ENCODE measurements at places on chromosomes 4 and X. TPM values are rescaled to one million over a fixed set of nuclear protein-coding genes. Genes with fewer than 3 reads are reported as not detected.

Gene HELT
- total RNA-seq = not detected

Gene SAP30
- total RNA-seq = 21.2 TPM

Gene NOX1
- total RNA-seq = under 0.01 TPM

Gene LIMCH1
- 8.4 TPM for total RNA-seq

Gene GLRA3
- not detected for total RNA-seq

Gene CPLX1
- not detected for total RNA-seq

Gene TASL
- total RNA-seq = not detected

Gene IGSF1
- 0.32 TPM for total RNA-seq

DNA sequence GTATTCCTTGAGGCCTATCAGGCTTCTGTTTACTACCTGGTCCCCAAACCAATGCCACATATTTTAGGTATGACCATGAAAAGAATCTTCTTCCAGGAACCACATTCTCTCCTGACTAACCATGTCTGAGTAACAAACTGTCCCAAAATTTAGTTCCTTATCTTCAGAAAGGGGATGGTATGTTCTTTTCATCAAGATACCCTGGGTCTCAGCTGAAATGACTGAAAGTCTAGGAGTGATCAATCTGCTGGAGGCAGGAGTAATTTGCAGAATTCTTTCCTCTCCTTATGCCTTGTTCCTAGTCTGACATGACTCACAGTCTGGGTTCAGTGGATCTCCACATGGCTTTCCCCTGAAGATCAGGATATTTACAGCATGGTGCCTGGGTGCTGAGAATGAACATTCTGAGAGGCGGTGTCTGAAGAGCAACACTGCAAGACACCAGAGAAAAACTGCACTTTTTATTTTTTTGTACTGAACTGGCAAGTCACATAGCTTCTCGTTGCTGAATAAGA lies 665.5 kb downstream of the TLL1 start:
- DNase-seq = no peak

GRCh38 chrX:4944767-4945166 lies 1231.3 kb upstream of the PRKX start:
- no peak for DNase-seq

DNA sequence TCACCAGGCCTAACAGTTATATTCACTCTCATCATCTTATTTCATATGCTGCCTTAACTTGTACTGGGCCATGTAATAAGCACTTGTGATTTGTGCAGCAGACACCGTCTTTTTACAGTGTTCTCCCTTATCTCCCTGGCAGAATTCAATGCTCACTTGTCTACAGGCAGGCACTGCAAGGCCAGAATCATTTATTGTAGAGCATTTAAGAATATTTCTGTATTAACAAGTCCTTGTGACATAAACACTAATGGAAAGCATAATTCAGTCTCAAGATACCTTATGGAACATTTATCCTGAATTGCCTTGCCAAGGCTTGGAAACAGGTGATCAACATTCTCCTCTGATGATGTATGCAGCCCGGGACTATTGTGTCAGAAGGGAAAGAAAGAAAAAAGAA lies 808.9 kb downstream of the STPG2 start:
- no peak for DNase-seq

GRCh38 chrX:9535101-9535500 lies 70.2 kb downstream of the TBL1X start:
- no peak for DNase-seq

DNA sequence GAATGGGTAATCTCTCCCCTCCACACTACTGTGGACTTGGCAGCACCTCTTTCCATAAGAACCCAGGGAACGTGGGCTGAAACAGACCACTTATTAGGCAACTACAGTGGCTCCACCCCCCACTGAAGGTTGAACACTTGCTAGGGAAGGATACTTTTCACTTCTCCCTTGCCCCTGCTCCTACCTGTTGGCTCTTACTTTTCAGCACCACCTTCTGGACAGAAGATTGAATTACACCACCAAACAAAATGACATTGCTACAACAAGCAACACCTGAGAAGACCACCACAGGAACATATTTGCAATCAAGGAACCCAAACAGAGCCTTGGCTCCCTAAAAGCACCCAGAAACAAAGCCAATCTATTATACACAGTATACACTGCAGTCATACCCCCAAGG lies 132.1 kb upstream of the CXCL13 start:
- peak; percentile 13 for DNase-seq

GRCh38 chrX:129193357-129193756 lies 329.9 kb downstream of the SMARCA1 start:
- no peak for DNase-seq

DNA sequence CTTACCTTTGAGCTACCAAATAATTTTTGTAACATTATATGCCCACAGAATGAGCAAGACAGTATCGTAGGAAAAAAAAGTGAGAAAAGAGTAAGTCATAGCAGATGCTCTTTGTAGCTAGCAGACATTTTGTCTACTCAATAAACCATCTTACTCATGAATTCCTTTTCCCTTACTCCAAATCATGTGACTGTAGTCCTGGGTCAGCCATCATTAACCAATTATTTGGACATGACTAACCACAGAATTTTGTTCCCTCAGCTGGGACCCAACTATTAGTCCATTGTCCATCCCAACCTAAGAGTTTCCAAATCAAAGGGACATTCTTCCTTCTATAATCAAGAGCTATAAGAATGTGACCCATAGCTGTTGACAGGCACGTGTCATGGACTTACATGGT lies 11.4 kb downstream of the UBE2D3 start:
- DNase-seq = peak; percentile 67

GRCh38 chr4:139457318-139457717 lies 3.4 kb downstream of the RAB33B start:
- no peak for DNase-seq

- DNase-seq = peak; percentile 81
These were observed 216.9 kb downstream of the PTTG2 start for GRCh38 chr4:38177035-38177546.

GRCh38 chr4:89009761-89010369 lies 47.1 kb downstream of the FAM13A start:
- no peak for DNase-seq

- DNase-seq = peak; percentile 5
These were observed 132.2 kb upstream of the FAM47B start for GRCh38 chrX:34810364-34810763.

- DNase-seq = peak; percentile 2
These were observed 38.7 kb upstream of the PDK3 start for GRCh38 chrX:24426340-24426913.

DNA sequence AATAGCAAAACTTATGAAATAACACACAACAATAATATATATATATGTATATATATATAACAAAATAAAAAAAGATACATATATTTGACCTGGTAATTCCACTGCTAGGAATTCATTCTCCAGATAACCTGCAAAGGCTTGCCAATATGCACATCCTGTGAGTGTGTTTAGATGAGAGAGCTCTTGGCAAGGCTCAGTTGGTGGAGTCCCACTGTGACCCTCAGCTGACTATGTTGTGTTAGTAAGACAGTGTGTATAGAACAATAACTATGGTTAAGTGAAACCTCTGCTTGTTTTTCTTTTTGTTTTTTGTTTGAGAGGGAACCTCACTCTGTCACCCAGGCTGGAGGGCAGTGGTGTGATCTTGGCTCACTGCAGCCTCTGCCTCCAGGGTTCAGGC lies 39.5 kb upstream of the RBMX start:
- no peak for DNase-seq

GRCh38 chrX:120790118-120790517 lies 85.5 kb downstream of the CT47B1 start:
- DNase-seq = peak; percentile 75

DNA sequence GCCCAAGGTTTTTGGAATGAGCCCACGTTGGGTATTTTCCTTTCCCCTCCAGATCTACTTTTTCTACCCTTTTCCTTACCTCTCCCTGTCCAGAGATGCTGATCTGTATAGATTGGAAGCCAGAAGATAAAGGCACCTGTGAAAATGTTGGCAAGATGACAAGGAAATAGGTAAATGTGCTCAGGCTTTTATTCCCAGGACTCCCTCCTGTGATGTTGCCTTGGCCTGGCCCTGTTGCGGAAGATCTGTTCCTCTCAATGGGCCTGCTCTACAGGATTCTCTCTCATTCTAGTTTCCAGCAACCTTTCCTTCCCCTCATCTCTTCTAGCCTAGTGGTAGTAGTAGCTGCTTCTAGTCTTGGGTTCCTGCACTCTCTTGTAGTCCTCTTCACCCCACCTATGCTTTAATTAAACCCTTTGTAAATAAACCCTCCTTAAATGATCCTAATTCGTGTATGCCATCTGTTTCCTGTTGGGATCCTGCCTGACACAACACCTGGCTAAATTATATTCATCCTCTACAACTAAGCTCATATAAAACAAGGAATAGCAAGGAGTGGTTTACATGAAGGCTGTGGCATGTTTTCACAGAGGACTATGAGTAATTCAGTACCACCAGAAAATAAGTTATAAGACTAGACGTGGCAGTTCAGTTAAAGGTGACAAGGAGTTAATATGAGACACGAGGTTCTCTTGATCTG lies 95.7 kb upstream of the MAOA start:
- DNase-seq = no peak

DNA sequence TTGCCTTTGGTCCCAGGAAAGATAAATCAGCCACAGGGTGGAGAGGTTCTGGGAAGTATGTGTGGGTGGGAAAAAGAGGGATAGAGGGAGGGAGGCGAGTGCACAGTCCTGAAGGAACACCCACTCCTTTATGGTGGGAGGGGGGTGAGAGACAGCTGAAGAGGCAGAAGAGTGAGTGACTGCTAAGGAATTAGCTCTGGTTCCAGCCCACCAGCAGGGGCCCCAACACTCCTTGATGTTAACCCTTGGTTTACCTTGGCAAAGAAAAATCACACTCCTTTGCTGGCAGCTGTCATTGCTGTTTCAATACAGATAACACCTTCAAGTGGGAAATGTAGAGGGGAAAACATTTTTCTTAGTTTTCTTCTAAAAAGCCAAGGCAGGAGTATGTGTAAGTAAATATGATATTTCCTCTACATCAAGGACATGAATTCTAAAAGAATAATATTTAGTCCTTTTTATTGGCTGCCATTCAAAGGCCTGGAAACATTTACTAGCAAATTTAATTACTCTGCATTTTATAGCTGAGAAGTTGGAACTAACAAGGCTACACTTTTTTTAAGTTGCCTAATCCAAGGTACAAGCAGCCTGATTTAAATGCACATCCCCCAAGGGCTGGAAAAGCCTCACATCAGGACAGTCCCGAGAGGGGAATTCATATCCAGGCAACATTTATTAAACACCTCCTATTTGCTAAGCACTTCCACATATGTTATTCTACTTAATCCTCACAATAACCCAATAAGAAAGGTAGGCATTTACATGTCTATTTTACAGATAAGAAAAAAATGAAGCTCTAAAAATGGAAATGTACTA lies 81.7 kb downstream of the HS6ST2 start:
- DNase-seq = peak; percentile 7
